NCI-H1048 (cell line): ENCODE measurements at places on chromosomes 11 and 22.

DNA sequence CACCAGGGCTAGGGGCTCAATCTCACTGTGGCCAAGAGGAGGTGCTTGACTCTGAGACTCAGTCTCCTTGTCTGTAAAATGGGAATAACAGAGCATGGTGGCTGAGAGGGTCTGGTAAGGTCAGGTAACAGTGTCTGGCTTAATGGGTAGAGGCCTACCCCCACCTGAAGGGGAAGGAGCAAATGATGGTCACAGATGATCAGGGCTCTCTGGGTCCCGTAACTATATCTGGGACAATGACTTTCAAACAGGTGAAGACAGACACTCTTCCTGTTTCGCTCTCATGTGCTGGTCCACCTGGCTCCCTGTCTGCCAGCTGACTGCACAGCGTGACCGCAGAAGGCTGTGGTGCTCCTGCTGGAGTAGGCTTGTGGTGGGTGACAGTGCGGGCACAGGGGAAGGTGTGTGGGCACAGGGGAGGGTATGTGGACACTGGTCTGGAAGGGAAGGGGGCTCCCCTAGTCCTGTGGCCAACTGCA is 4.0 kb downstream of the A4GALT start:
- DNase-seq = no peak

- no peak for DNase-seq
Measured at GRCh38 chr11:33116535-33116934, 44.7 kb downstream of the CSTF3 start.

GRCh38 chr11:19102521-19102900 is 14.5 kb upstream of the ZDHHC13 start:
- no peak for DNase-seq

DNA sequence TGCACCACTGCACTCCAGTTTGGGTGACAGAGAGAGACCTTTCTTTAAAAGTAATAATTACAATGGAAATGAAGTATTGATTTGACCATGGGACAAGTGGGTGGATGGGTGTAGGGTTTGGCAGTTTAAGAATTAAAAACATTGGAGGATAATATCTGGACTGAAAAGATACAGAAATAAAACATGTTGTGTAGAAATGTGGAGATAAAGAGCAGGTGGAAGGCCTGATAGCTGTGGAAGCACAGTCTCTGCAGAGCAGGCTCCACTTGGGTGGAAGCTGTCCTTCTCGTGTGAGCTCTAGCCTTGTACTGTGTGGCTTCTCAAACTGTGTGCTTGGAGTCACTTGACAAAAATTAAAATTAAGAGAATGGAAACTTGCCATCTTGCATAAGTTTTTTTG is 25.6 kb downstream of the APLP2 start:
- DNase-seq = no peak

- DNase-seq = no peak
Measured at GRCh38 chr11:1782031-1782590, 18.4 kb upstream of the CTSD start.

- DNase-seq = no peak
Measured at GRCh38 chr11:62432695-62433094, 13.9 kb downstream of the SCGB1A1 start.

DNA sequence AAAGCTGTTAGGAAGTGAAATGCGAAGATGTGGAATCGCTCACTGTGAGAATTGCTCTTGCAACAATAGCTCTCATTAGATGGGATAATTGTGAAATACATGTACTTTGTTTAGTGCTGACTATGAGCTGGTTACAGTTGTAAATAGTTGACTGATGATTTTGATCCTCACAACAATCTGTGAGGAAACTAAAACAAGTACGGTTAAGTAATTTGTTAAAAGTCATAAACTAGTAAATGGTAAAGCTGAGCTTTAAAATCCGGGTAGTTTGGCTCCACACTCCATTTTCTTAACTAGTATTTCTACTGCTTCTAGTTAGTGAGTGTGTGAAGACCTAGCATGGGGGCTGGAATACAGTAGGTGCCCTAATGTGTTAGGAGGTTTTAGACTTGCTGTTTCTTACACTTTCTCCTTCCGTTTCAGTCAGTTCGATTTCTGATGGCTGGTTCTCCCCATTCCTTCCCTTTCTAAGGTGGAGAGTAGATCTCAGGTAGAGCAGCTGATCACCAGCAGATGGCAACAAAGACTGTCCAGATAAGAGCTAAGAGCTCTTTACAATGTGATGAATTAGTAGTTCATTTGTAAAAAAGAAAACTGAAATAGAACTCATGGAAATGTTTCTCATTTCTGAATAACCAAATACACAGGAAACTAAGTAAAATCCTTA is 16.3 kb upstream of the CYP2R1 start:
- DNase-seq = peak; percentile 18

GRCh38 chr11:107857550-107858216 is 904 bp downstream of the SLC35F2 start:
- no peak for DNase-seq

DNA sequence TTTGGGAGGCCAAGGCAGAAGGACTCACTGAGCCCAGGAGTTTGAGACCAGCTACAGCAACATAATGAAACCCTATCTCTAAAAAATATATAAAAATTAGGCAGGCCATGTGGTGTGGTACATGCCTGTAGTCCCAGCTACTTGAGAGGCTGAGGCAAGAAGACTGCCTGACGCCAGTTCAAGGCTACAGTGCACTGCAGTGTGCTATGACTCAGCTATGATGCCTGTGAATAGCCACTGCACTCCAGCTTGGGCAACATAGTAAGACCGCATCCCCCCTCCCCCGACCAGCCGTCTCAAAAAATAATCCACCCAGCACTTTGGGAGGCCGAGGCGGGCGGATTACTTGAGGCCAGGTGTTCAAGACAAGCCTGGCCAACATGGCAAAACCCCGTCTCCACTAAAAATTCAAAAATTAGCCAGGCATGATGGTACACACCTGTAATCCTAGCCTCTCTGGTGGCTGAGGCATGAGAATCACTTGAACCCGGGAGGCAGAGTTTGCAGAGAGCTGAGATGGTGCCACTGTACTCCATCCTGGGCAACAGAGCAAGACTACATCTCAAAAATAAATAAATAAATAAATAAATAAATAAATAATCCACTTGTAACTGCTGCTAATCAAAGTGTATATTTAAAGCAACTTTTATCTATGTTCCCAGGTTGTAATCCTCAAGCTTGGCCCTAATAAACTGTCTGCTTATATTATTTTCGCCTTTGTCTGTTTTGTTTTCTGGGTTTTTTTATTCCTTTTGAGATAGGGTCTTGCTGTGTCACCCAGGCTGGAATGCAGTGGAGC is 7.8 kb downstream of the HPS5 start:
- DNase-seq = no peak

DNA sequence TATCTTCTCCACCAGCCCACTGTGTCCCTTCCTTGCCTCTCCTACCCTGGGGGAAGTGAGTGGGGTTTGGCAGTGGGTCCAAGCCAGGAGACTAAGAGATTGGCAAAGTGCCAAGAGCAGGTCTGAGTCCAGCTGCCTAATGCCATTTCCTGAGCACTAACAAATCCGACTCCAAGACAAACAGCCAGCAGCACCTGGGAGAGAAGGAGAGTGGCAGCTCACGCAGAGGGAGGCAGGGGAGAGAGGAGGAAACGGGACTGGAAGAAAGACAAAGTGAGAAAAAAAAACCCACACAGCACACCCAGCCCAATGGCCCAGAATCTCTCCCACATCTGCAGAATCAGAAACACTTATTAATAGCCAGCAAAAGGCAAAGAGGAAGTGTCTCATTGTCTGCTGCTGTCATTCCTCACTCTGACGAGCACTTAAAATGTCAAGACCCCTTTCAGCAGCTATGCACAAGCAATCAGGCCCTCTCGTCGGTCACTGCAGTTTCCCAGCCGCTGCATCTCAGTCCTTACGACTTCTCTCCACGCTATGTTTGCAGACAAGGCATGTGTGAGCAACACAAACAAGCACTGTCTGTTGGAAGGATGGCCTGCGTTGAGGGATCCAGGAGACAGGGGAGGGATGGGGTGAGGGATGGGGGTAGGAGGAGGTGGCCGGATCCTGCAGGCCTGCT is 558.4 kb upstream of the CADM1 start:
- DNase-seq = no peak

DNA sequence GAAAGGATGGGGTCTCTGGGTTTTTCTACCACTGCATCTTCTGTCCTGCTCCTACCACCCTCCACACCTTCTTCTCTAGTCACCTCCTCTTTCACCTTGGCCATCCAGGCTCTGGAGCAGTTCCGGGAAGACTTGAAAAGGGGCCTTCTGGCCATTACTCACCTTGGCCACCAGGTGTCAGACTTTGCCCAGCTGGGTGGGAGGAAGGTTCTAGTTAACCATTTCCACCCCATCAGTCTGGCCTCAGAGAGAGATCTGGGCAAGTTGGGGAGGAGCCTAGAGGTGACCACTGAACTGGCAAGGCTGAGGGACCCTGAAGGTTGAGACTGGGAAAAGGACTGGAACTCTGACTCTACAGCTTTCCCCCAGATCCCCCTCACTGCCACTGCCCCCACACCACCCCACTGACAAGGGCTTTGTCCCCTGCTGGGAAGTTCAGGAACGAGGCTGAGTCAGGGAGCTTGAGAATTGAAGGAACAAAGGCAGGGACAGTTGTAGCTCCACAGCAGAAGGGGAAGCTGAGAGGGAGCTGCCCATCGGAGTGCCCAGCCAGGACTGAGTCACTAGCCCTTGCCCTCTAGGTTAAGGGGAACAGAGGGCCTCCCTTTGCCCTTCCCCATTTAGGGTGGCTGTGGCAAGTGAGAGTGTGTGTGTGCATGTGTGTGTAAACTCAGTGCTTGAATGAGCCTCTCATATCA is 3.7 kb upstream of the POLD4 start:
- no peak for DNase-seq

- DNase-seq = no peak
Measured at GRCh38 chr11:32893343-32894148, 935 bp downstream of the QSER1 start.

DNA sequence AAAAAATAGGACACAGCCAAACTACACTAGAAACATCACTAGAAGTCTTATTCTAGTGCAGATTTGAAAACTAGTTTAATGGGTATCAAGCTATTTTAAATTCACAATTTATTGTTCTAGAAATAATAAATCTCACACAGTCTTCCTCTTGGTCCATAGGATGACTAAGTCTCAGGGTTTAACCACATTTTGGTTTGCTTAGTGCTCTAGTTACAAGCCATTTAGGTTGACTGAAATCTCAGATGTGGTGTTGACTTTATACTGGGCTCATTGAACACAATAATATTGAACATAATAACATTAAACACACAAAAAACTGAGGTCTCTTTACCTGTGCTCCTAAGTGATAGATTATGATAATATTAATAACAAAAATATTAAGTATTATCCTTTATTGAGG is 760.3 kb upstream of the CCDC179 start:
- DNase-seq = no peak

DNA sequence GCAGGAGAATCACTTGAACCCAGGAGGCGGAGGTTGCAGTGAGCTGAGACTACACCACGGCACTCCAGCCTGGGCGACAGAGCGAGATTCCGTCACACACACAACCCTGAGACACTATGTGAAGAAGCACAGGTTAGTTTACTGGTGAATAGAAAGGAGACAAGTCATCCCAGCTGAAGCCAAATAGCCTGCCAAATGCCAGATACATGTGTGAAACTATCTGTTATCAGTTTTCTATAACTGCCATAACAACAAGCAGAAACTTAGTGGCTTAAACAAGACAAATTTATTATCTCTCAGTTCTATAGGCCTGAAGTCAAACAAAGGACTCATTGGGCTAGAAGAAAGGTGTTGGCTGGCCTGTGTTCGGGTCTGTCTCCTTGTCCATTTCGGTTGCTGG is 88.0 kb upstream of the CHRM4 start:
- no peak for DNase-seq

DNA sequence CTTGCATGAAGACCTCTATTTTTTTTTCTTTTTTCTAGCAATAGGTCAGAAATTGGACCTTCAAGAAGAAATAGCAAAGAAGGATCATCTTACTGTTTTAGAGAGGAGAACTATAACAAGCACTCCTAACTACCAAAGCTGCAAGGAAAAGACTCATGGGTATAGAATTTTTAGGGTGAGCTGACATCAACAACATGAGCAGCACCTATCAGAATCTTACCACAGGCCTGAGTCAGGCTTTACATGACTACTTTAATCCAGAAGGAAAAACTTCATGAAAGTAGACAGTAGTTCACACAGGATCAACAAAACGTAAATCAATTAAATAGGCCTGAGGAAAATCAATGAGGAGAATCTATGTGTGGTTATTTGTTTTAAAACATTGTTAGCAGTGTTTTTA is 130.5 kb downstream of the FAM76B start:
- no peak for DNase-seq

- DNase-seq = no peak
Measured at GRCh38 chr22:24432059-24432853, 4.9 kb downstream of the ADORA2A start.

DNA sequence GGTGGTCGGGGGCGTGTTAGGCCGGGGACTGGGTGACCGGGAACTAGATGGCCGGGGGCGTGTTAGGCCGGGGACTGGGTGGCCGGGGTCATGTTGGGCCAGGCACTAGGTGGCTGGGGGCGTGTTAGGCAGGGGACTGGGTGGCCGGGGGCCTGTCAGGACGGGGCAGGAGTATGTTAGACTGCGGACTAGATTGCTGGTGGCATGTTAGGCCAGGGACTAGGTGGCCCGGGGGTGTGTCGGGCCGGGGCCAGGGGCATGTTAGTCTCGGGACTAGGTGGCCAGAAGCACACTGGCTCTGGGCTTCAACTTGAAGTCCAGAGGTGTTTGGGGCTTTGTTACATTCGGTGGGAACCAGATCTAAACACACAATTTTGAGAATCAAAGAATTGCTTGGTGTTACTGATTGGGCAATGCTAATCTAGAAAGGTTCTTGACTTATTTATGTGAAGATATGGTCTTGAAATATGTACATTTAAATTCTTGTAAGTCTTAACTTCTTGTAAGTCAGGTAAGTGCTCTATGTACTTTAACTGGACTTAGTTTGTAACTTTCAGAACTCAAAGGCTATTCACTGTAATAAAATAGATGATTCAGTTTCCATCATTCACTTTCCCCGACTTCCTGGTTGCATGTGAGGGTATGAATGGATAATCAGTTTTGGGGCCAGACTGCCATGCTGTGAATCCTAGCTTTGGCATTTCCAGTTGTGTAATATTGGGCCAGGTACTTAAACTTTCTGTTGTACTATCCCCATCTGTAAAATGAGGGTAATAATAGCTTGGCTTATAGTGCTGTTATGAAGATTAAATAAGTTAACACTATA is 1.1 kb downstream of the EXT2 start:
- DNase-seq = no peak

GRCh38 chr11:104394508-104394907 is 230.6 kb upstream of the PDGFD start:
- no peak for DNase-seq

DNA sequence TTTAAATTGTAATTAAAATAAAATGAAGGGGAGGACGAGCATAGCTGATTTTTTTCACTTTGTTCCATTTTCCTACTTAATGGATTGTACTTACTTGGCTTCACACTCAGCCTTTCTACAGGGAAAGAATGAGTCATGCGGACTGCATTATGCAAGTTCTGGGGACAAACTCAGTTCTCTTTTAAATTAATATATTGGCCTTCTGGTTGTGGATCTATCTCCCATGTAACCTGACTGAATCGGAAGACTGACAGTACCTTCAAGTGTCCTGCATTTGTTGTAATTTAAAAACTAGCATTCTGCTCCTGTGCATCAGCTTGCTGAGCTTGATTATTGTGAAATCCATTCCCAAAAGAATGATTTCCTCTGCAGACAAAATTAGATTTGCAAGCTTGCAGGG is 12.2 kb downstream of the OR8D1 start:
- DNase-seq = no peak
